ENCODE measurements at places on chromosomes 11 and 22.
A peak's percentile ranks its signal among the peaks of the same experiment; 100 is the strongest.

GRCh38 chr11:14253421-14253820 lies 105.6 kb downstream of the RRAS2 start:
- DNase-seq, result no peak

GRCh38 chr22:45867906-45868555 lies 108.9 kb downstream of the WNT7B start:
- no peak for DNase-seq

DNA sequence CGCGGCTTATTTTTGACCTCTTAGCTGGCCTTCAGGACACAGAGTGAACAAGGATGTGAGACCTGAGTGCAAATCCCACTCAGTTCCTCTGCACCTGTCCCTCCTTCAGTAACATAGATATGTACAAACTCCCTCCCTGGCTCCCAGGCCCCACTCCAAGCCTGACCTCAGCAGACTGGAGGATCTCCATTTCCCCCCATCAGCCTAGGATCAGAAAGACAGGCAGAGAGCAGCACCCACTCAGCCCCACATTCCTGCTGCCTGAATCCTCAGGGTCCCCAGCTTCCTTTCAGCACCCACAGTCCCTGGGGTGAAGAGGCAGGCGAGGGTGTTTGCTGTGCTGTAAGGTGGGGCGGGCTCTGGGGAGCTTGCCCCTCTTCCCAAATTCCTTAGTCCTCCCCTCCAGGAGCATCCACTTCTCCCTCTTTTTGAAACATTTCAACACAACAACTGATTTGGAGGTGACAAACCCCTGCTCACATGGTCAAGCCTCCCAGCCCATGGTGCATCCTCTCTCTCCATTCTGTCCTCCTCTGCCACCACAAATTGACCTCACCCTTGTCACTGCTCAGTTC lies 151.1 kb downstream of the FEZ1 start:
- DNase-seq, result no peak

- DNase-seq, result no peak
Measured at GRCh38 chr11:28245131-28245530, 136.9 kb downstream of the METTL15 start.

DNA sequence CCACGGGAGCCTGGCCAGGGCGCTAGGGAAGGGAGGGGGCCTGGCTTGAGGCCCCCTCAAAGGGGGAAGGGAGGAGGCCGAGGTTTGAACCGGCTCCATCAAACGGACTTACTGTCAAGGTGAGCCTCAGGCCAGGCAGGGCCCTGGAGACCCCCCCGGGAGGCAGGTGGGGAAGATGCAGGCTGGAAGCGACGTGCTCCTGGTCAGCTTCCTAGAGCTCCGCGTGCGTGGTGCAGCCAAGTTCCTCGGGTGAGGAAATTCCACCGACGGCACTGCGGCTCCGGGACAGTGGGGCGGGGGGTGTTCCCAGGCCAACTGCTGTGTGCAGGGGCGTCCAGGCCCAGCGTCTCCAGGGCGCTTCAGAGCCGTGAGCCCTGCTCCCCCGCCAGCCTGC lies 7.2 kb upstream of the TRABD start:
- DNase-seq, result no peak

DNA sequence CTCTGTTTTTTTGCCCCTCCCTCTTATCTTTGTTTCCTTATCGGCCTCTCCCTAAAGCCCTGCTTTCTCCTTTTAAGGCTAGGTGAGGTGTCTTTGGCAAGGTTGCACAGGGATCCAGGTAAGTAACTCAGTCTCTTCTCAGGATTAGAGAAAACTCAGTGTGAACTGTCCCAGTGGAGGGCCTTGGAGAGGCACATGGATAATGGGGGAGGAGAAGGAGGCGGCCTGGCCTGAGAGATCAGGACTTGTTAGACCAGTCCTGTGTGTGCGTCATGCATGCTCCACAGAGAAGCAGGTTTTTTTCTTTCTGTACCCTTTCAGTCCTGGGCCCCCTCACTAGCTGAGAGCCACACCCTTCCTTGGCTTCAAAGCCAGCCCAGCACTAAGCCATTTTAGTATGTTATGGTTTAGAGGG lies 19.9 kb downstream of the CTNND1 start:
- DNase-seq, result peak; percentile 58

GRCh38 chr11:47289856-47290255 lies 19.9 kb downstream of the MADD start:
- DNase-seq, result no peak

- no peak for DNase-seq
Measured at GRCh38 chr11:83054904-83055380, 16.8 kb downstream of the RAB30 start.

DNA sequence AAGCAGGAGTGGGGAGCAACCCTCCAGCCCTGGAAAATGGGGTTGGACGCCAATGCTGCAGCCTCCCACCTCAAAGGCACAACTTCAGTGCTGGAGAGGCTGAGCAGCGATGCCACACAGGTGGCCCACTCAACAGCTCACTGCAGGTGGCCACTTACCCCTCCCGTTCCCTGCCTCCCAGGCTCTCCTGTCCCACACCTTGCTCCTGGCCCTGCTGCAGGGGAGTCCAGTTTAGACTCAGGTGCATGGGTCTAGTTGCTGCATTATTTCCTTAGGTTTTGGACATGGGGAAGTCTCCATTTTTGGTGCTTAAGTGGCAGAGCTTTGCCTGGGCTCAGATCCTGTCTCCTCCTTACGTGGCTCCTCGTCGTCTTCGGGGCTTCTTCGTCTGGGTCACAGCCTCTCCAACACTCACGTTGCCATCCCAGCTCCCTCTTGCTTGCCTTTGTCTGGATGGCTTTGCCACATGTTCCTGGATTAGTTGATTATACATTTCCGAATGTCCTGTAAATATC lies 898.3 kb downstream of the BRD1 start:
- DNase-seq, result no peak

DNA sequence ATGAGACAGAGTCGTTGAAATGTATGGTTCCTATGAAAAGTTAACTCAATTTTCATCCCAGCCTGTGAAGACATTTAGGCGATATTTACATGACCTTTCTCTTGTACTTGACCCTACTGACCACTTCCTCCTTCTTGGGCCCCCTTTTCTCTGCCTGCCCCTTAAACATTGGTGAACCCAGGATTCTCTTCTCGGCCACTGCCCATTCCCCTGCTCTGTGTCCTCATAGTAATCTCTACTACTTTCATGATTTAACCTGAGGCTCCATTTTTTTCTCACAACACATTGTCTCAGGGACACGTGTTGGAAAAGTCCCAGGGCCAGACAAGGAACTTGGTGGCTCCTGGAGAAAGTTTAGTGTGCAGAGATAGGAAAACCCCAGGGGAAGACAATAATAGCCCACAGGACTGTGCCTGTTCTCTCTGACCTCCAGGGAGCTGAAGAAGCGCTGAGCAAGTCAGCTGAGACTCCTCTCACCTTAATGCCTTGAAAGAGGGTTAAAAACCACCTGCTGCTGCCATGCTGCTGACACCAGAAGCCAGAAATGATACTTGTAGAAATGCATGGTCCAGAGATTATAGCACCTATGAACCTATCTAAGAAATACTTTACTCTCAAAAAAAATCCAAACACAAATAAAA lies 42.5 kb upstream of the SPATA19 start:
- peak; percentile 2 for DNase-seq

DNA sequence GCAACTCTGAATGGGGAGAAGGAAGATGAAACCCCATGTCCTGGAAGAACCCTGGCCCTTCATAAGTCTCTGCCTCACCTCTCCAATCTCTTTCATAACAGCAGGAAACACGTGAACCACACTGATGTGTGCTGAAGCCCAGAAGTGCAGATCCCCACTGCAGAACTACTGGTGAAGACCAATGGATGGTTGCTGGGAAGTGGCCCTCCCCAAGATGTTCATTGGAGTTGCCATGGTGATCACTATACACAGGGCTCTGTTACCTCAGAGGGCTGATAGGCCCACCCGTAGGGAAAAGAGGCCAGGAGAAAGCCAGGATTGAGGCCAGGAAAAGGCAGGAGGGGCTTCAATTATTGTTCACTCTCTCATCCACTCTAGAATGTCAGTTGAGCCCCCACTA lies 11.6 kb downstream of the TST start:
- no peak for DNase-seq

DNA sequence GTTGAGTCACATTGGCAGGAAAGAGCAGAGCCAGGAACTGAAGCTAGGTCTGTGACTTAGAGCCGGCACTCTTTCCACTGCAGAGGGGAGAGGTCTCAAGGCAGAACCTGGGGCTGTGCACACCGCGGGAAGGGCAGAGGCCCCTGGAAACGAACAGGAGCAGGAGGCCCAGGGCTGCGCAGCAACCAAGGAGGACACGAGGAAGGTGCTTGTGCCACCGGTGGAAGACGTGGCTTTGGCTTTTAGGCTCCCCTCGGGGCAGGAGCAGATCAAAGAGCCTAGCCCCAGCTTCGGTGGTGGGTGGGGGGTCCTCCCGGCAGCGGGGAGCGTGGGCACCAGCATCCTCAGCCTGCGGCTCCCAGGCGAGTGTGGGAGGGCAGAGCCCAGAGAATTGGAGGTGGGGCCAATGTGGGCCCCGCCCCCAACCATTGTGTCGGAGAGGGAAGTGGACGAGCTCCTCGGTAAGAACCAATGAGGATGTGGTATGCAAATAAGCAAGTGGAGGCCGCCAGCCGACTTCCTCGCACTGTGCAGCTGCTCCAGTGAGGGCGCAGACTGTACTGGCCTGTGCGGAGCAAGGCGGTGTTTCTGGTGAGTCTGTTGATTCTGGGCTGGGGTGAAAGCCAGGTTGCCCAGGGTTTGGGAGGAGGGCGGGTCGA lies at the start of gene CCDC116:
Gene CCDC116 (plus strand): TSS at position 524 of the 659 bp plus-strand sequence. CDS start 422 bp downstream, outside the sequence.
- DNase-seq, result peak; percentile 84

DNA sequence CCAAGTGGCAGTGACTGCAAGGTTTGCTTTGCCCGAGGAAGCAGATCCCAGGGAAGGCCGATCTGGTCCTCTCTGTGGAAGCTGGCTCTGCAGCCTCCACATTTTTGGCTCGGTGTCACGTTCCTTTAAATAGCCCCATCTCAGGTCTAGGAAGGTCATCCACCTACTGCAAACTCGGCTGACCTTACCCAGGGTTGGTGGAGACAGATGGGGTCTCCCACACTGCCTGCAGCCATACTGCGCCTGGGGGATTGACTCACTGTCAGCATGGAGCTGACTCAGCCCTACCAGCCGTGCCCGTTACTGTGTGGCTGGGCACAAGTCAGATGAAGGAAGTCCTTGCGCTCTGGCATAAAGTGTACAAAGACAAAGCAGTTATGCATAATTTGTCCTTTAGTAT lies 16.9 kb downstream of the CDPF1 start:
- DNase-seq, result peak; percentile 48

GRCh38 chr11:30487200-30487898 lies 98.8 kb downstream of the MPPED2 start:
- no peak for DNase-seq

- peak; percentile 65 for DNase-seq
Measured at GRCh38 chr11:64340671-64341335, 799 bp downstream of the CCDC88B start.

DNA sequence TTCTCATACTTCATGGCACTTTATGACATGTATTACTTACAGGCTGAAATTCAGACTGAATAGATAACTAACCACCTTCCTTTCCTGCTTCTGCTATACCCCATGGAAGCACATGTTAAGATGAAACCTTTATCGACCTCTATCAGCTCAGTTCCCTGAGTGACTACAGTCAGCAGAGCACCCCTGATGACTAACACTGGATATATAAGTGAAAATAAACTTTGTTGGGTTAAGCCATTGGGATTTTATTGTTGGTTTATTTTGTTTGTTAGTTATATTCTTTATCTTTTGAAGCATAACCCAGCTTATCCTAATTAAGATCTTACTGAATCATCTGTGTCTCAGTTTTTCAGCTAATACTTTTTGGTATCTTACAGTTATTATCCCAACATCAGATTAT lies 23.0 kb upstream of the MAML2 start:
- DNase-seq, result no peak
